ENCODE measurements at places on chromosomes 2 and 18. TPM values are rescaled to one million over a fixed set of nuclear protein-coding genes. Genes with fewer than 3 reads are reported as not detected.
A peak's percentile ranks its signal among the peaks of the same experiment; 100 is the strongest.

Gene CYS1
- total RNA-seq = under 0.01 TPM

Gene CD207
- under 0.01 TPM for total RNA-seq

Gene CROCC2
- not detected for total RNA-seq

Gene SLC38A11
- total RNA-seq = not detected

Gene RAB17
- total RNA-seq = 12.3 TPM

Gene MOGAT1
- not detected for total RNA-seq

- DNase-seq = no peak
These were observed 126.5 kb downstream of the GPR39 start for GRCh38 chr2:132542953-132543569.

GRCh38 chr18:36672437-36673344 lies 156.1 kb downstream of the TPGS2 start:
- DNase-seq = no peak

GRCh38 chr18:58788971-58789875 lies 75.5 kb upstream of the ZNF532 start:
- no peak for DNase-seq

- no peak for DNase-seq
These were observed 36.8 kb upstream of the APCDD1 start for GRCh38 chr18:10417664-10418063.

- DNase-seq = no peak
These were observed 187.4 kb downstream of the TMEM247 start for GRCh38 chr2:46666754-46667153.

- DNase-seq = no peak
These were observed 55.7 kb upstream of the LYPD1 start for GRCh38 chr2:132725748-132726147.

- no peak for DNase-seq
These were observed 265.3 kb upstream of the TCF4 start for GRCh38 chr18:55853268-55853667.

GRCh38 chr2:44479127-44479887 lies 117.6 kb downstream of the CAMKMT start:
- peak; percentile 88 for DNase-seq

- DNase-seq = no peak
These were observed 34.2 kb downstream of the CHRNA1 start for GRCh38 chr2:174729797-174730697.

DNA sequence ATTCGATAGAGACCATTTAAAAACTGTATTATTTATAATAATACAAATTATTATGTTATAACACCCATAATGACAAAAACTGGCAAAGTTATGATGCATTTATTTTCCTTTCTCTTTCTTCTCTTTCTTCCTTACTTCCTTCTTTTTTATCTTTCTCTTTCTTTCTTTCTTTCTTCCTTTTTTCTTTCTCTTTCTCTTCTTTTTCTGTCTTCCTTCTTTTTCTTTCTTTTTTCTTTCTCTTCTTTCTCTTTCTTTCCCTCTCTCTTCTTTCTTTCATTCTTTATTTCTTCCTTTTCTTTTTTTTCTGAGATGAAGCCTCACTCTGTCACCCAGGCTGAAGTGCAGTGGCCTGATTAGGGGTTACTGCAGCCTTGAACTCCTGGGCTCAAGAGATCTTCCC lies 27.5 kb upstream of the ZNF516 start:
- no peak for DNase-seq

DNA sequence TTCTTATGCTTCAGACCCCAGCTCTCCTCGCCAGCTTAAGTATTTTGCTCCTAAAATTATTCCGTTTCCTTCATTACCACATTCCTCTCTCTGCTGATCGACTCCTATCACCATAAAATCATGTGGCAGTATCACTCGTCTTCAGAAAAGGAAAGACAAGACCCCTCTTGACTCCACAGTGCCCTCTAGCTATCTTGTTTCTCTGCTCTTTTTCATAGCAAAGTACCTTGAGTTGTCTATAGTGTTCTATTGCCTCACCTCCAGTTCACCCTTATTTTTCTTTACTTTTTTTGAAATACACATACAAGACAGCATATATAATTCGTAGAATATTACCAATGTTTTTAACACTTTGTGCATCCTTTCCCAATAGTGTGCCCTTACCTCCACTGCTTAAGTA lies 273.2 kb upstream of the SIX3 start:
- no peak for DNase-seq

DNA sequence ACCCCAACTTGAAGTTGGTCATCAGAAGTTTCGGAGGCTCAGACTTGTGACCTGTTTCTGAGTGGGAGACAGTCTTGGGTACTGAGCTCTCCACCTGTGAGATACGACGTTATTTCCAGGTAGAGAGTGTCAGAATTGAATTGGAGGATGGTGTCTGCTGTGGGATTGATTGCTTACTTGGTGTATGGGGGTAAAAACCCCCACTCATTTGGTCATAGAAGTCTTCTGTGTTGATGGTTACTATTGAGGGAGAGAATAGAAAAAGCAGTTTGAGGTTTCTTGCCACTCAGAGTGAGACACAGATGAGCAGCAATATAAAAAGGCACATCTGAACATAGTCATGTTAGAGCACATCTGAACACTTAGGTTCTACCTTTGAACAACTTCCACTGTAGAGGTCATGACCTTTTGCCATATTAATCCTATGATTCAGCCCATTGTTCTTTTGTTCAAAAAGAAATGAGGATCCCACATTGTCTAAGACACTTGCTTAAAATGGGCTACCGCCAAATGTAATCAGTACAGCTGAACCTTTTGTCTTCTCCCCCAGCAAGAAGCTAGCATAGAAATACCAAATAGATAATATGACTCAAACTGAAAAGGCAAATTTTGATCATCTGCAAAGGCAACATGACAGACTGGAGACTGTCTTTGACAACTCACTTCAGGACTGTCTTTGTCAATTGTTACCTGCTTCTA lies 73.3 kb downstream of the NAB1 start:
- DNase-seq = peak; percentile 66

GRCh38 chr18:76054156-76054555 lies 440.9 kb downstream of the ZNF516 start:
- DNase-seq = no peak

- no peak for DNase-seq
These were observed 279.9 kb upstream of the CELF4 start for GRCh38 chr18:37845498-37845897.

- no peak for DNase-seq
These were observed 58.7 kb downstream of the PDCL3 start for GRCh38 chr2:100621371-100621951.

DNA sequence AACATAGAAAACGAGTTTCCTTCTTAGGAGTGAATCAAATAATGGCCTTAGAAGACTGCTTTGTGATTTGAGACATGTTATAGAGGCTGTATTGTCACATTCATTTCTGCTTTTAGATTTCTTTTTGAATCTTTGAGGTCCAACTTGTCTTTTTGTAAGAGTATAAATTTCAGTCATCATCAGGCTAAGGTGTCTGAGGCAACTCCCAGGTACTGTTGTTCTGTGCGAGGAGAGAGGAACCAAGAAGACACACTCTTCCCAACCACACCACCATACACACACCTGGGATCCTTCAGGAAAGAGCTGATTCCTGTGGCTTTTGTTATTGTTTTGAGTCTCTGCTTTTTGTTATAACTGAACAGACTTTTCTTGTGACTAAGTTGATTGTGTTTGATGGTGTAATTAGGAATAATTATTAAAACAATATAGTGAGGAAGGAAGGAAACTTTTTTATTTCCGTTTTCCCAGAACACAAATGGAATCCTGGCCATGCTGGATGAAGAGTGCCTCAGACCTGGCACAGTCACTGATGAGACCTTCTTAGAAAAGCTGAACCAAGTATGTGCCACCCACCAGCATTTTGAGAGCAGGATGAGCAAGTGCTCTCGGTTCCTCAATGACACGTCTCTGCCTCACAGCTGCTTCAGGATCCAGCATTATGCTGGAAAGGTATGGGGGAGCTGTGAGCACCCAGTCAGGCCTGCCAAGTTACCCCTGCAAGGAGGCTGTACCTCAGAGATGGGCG lies 140.4 kb downstream of the MYO1B start:
- DNase-seq = peak; percentile 84
